Glutamatergic neuron (in vitro differentiated cells): ENCODE measurements at places on chromosomes 6 and 20.

DNA sequence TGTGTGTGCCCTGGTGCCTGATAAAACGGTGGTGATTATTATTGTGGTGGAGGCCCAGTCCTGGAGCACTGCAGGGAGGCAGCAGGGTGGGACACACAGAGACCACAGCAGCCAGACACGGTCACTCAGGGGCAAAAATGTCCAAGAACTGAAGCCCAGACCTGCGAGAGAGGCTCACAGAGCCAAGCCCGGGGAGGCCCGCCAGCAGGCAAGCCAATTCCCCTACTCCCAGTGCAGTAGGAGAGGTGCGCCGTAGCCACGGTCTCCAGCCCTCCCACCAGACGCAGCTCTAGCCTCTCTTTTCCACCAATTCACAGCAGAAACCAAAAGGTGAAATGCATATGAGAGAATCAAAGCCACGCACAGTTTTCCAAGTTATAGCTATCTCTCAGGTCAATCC, 179.4 kb upstream of the TAB2 start:
- DNase-seq: no peak

- no peak for DNase-seq
These were observed 125.7 kb upstream of the HDAC2 start for GRCh38 chr6:114096561-114097172.

DNA sequence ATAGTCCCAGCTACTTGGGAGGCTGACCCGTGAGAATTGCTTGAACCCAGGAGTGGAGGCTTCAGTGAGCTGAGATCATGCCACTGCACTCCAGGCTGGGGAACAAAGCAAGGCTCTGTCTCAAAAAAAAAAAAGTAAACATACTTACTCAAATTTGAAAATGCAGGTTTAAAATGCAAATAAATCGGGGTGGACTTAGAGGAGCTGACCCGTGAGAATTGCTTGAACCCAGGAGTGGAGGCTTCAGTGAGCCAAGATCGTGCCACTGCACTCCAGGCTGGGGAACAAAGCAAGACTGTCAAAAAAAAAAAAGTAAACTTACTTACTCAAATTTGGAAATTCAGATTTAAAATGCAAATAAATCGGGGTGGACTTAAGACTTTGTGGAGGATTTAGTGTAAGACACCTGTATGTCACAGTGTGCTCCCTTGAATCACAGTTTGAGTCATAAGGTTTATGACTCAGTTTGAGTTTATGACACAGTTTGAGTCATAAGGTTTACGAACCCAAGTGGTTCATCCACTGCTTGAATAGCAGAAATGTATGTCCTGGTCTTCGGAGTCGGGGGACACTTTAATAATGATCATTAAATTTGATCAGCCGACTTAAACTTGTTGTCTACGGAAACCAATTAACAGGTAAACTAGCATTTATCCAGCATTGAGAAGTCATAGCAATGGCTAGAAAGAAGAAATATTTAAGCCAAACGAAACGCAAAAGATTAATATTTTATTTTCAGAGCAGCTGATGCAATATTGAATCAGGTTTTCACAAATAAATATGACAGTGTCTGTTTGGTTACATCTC, 6.8 kb upstream of the MRPS10 start:
- DNase-seq: no peak

GRCh38 chr20:38338849-38339520, 7.3 kb upstream of the LBP start:
- no peak for DNase-seq

GRCh38 chr6:137877606-137878005, 10.5 kb downstream of the TNFAIP3 start:
- DNase-seq: no peak

- DNase-seq: no peak
These were observed 75.5 kb upstream of the HMGCLL1 start for GRCh38 chr6:55654445-55654844.

GRCh38 chr6:105603788-105604586, 201.1 kb upstream of the PREP start:
- DNase-seq: no peak

- DNase-seq: no peak
These were observed 123.0 kb upstream of the AKIRIN2 start for GRCh38 chr6:87824958-87825491.

DNA sequence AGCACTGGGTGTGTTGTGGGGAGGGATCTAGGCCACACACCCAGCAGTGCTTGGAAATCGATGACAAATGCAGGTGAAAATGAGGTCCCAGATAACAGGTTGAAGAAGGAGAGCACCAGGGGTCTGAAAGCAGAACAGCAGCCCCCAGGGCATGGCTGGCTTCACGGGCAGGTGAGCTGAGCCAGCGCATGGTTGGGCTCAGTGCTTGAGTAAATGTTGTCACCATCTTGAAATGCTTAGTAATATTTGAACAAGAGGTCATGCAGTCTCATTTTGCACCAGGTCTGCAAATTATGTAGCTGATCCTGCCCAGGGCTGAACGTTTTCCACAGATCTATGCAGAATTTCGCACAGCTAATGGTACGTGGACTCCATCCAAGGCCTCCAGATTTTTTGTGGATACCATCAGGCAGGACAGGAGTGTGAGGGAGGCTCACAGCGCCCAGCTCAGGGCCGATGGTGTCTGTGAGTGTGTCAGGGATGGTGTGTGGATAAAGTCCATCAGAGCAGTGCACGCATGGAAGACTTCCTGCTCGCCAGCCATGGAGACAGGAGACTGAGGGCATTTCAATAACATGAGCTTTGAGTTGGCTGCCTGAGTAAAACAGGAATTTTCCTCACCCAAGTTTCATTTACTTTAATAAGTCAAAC, 53.1 kb upstream of the SNX9 start:
- DNase-seq: no peak

DNA sequence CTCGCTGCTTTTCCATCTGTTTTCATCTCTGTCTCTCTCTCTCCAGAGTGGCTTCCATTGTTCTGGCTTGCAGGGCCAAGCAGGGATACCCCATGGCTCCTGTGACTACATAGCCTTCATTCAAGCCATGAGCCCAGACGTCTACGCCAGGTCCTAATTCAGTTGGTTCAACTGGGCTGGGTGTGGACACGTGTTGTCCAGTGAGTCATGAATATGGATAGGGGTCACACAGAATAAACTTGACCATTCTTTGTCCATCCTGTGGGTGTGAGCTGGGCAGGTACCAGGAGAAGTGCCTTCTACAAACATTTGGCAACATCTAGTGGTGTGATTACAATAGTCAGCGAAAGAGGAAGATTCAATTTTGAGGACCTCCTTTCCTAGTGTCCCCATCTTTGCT, 96.9 kb upstream of the ARMC2 start:
- DNase-seq: no peak

- no peak for DNase-seq
These were observed 228.8 kb upstream of the FAM83B start for GRCh38 chr6:54617730-54618129.

GRCh38 chr6:53658992-53659391, 6.6 kb downstream of the KLHL31 start:
- DNase-seq: no peak

- DNase-seq: no peak
These were observed 499.2 kb upstream of the CDH4 start for GRCh38 chr20:60752741-60753420.

DNA sequence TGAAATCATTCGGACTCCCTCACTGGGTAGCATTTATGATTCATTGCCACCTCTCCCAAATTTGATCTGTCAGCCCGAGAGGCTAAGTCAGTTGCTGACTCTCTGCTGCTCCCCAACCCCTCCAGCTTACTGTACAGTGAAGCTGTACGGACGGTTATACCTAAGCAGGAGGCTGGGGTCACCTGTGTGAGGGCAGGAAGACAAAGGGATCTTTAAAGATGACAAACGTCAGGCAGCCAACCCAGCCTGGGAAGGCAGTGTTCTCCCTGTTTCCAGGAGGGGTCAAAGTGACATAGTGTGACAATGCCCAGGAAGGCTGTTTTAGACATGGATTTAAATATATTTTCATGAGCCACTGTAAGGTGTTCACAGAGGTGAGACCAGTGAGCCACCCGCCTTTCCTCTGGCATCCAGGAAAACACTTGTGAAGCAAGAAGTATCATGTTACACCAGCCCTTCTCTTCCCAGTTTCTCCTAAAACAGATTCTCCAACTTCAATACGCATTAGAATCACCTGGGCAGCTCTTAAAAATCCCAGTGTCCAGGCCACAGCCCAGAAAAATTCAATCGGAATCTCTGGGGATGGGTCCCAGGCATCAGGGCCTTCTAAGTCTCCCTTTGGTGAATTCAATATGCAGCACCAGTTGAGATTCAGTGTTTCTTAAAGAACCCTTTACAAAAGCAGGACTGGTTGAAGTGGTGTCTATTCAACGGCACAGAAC, 6.8 kb upstream of the PAX1 start:
- no peak for DNase-seq

DNA sequence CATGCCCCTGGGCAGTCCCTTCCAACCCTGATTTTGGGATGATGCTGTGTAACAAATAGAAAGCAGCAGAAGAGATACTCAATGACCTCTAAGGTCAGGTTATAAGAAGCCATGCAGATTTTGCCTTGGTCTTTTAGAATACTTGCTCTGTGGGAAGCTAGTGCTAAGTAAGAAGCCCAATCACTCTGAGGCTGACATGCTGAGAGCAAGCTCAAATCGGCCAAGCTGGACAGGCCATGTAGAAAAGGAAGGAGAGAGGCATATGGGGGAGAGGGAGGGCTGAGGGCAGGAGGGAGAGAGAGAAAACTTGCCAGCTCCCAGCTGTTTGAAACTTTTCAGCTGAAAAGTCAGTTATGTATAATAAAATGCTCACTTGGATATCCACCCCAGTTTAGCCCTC, 1021.6 kb upstream of the MAP3K7 start:
- no peak for DNase-seq

DNA sequence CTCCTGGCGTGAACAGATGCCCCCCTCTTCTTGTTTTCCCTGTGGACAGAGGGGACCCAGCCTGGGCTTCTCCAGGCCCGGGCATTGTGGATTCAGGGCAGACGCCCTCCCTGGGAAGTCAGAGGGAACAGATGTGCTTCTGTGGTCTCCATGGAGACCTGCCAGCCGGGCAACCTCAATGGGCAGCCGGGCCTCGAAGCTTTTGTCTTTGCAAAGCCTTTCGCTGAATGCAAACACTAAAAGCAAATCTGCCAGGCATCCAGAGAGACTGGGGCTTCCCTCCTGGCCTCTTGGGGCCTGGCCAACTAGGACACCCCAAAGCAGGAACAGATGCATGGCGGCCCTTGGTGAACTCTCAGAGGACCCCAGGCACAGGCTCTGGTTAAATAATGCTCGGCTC, 370.0 kb upstream of the SULF2 start:
- no peak for DNase-seq
